Inflammatory macrophage treated with lipopolysaccharide for 1 hour (primary cell): ENCODE measurements at places on chromosomes 5 and 9.
A peak's percentile ranks its signal among the peaks of the same experiment; 100 is the strongest.

- no peak for DNase-seq
Observed at GRCh38 chr5:9927521-9927997, 297.4 kb upstream of the TAS2R1 start.

DNA sequence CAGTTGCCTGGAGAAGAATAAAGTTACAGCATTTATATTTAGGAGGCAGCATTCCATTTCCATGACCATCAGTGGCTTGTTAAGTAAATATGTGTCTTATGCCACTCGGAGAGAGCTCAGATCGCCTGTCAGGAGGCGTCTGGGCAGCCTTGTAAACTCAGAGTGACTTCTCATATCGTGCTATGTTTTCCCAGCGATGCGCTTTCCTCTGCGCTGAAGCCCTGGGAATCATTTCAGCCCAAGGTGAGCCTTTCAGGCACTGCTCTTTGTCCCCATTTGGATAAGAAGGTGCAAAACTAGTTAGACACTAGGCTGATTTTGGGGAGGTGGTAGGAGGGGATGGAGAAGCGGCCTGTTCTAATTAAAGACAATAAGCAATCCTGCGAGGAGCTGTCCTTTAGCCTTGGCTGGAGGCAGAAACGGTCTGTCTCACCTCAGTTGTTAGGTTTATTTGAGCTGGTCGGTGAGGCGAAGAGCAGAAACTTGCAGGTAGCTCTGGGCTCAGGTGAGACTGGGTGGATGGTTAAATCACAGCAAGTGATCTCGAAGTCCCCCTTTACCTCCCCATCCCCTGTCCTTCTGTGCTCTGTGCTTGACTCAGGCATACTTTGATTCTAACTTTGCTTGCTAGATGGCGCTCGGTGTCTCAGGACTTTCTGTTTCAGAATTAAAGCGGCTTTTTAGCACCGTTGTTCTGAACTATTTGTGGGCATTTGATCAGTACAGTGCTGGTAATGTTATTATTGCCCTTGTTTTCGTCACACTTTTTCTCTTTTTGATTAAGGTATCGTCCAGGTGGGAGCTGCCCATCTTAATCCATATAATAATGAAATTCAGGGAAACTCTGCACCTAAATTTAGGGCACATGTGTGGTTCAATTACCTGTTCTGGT, 24.6 kb downstream of the NR2F1 start:
- DNase-seq = peak; percentile 50

- no peak for DNase-seq
Observed at GRCh38 chr9:129451089-129451656, 169.7 kb downstream of the C9orf50 start.

- DNase-seq = peak; percentile 47
Observed at GRCh38 chr9:92808726-92809451, 44.3 kb upstream of the BICD2 start.

DNA sequence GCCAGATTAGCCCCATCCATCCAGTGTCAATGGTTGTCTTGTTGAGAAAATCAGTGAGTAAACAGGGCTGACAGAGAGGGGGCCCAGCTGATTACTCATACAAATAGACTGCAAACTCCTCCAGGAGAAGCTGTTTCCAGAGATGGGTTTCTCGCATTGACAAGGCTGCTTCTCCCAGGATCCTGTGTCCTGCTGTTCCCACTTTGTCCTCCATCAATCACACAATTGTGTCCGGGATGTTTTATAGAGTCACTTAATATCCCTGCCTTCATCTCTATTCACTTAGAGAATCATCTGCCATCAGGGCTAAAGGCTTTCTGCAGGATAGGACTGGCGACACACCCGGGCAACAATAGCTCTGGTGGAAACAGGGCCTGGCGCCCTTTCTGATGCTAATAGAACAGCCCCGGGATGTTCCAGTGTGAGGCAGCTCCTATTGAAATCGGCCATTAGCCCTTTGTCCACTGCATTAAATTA, 71.7 kb upstream of the TBCA start:
- DNase-seq = no peak

- no peak for DNase-seq
Observed at GRCh38 chr5:147961208-147961749, 54.9 kb upstream of the C5orf46 start.

DNA sequence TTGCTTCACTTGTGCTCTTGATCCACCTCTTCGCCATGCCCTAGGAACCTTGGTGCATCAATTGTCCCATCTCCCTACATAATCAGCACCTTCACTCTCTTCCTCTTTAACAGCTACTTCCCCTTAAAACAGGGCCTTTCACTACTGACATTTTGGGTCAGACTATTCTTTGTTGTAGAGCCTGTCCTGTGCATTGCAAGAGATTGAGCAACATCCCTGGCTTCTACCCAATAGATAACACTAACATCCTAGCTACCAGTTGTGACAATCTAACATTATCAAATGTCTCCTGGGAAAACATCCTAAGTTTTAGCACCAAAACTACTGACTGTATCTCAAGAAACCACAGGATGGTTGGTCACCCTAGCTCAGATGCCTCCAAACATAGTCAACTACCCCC, 854.3 kb upstream of the DMAC1 start:
- no peak for DNase-seq
